ENCODE measurements at places on chromosomes 5 and 9.
A peak's percentile ranks its signal among the peaks of the same experiment; 100 is the strongest.

DNA sequence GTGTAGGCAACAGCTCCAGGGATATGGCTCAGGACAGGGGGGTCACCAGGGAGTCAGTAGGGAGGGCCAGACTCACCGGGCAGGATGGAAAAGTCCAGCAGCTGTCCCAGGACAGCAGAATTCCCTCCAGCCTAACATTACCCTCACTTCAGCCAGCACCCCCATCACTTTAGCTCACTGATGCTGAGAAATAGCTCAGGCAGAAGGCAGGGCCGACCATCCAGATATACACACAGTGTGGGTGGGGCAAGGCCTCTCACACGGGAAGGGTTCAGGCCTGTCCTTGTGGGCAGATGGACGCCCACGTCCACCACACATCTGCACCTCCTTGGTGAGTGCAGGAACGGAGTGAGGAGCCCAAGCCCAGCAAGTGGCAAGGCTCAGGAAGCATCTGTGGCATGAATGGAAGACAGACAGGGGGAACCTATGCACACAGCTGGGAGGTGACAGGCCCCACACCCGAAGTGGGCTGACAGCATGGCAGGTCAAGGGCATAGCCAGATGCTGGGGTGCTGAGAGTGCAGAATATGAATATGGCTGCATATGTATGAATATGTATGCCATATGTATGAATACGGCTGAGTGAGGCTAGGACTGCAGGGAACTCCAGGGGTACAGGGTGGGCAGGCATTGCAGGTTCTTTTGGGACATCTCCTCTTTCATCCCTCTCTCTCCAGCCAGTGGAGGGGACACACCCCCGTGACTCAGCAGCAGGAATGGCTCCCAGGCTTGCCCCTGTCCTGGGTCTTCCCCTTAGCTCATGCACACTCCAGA is 17.0 kb downstream of the BICD2 start:
- DNase-seq = no peak

- DNase-seq = no peak
Measured at GRCh38 chr5:128406803-128407202, 131.2 kb downstream of the FBN2 start.

GRCh38 chr9:134455934-134456755 is 129.9 kb downstream of the RXRA start:
- DNase-seq = peak; percentile 97

DNA sequence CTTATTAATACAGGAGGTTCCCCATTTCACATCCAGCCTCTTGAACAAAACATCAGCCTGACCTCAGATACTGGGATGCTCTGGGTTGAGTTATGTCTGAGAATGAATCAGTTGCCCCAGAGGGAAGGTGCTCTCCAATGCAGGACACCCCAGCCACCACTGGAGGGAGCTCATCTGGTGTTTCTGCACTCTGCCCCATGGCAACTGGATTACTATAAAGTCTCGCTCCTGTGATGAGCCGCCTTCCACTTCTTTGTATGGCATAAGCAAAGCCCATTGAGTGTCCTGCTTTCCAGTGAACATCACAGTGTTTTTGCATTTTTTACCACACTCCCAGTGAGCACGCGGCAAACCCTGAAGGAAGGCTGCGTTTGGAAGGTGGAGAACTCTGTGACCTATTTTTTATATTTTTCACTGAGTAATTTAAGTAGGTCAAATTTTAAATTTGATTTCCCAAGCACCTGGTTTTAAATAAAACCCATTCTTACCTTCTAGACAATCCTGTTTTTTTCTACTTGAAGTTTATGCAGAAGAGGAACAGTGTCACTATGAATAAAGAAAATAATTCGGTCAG is 176.9 kb upstream of the WWC1 start:
- DNase-seq = no peak

GRCh38 chr5:154467655-154468354 is 10.2 kb downstream of the HAND1 start:
- peak; percentile 87 for DNase-seq

GRCh38 chr5:145484158-145484557 is 351.0 kb downstream of the PRELID2 start:
- DNase-seq = no peak

DNA sequence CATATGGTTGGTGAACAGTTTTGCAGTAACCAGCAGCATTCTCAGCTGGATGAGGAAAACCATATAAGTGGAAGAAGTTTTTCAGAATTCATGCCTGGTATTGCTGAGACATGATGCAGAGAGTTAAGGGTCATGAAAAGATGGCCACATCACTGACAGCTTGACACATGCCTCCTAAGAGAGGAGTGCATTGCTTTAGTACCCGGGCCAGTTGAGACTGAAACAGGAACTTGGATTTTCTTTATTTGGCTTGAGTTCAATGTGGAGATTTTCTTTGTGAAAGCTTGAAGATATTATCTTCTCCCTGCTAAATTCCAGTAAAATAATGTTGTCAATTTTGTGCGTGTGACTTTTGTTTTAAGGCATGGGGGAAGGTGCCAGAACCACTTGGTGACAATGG is 35.8 kb downstream of the HACD4 start:
- no peak for DNase-seq

DNA sequence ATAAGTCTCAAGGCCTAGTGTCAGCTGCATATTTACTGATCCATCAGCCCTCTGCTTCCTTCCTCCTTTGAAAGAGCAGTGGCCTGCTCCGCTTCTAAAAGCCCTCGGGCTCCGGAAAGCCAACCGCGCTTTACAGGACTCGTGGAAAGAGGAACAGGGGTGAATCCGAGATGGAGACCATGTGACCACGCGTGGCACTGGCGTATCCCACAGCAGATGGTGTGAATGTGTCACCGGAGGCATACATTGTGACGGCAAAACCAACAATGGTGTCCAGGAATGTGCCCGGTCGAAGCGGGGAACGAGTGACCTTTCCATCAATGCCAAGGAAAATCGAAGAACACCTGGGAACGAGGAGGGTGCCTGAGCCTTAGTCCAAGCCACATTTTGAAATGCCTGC is 484.6 kb downstream of the SPATA31A7 start:
- no peak for DNase-seq

DNA sequence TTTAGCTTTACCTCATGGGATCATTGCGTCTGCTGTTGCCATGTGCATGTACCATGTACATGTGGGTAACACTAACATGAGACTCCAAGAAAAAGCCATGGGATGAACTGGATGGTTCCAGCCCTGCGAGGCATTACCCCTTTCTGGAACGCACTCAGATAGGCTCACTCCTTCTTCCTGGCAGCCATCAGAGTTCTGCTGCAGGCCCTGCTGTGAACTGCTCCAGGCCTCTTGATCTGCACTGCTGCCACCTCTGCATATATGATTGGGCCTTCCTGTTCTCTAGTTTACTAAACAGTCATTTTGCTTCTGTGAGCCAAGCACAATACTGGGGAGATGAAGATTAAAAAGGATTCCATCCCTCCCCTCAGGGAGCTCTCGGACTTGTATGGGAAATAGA is 220.5 kb downstream of the CD180 start:
- no peak for DNase-seq

DNA sequence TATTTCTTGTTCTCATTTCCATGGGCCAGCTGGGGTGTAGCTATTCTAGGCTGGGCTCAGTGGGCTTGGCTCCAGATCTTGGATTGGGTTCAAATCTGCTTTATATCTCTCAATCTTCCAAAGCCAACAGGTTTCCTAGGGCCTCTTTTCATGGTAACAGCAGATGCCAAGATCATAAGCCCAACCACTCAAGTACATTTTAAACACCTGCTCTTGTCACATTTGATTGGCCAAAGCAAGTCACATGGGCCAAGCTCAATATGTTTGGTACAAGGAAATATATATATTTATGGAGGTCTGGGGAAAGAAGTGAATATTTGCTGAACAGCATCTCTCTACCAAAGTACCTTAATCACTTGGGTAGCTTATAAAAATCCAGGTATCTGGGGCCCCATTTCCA is 49.5 kb downstream of the MRRF start:
- DNase-seq = peak; percentile 57

GRCh38 chr9:133715866-133716563 is 22.1 kb downstream of the SARDH start:
- DNase-seq = peak; percentile 63

DNA sequence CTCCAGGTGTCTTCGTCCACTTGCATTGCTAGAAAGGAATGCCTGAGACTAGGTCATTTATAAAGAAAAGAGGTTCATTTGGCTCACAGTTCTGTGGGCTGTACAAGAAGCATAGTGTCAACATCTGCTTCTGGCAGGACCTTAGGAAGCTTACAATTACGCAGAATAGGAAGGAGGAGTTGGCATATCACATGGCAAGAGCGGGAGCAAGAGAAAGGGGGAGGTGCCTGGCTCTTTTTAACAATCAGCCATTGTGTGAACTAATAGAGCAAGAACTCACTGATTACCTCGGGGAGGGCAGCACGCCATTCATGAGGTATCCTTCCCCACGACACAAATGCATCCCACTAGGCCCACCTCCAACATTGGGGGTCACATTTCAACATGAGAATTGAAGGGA is 134.4 kb upstream of the EFNA5 start:
- DNase-seq = peak; percentile 33

DNA sequence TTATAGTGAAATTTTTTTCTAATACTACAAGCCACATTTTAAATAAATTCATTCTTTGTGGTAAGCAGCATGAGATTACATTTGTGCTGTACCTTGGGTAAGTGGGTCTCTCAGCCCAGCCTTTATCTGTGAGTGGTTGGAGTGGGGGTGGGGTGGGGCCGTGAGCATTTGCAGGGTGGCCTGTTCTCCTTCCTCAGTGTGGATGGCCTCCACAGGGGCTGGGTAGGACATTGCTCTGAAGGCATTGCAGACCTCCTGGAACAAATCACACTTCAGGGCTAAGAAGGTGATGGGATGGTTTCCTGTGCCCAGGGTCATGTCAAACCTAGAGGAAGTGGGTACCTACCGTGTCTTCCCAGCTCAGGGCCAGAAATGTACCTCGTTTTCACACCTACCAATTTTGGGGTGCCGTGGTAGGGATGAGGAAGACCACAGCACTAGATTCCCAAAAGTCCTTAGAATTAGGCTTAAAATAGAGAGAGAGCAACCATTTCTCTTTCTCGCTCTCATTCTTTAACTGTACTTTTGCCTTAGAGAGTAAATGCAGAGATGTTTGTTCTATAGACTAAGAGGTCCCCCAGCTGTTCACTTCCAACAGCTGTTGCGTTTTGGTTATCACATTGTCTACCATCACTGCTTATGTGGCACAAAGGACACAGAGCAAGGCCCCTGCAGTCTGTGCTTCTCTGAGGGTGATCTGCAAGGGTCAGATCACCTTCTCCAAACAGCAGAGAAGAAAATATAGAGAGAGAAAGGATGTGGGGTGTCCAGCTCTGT is 83.4 kb upstream of the CTSL start:
- DNase-seq = peak; percentile 82

GRCh38 chr9:109250311-109250741 is 70.5 kb downstream of the EPB41L4B start:
- DNase-seq = no peak

DNA sequence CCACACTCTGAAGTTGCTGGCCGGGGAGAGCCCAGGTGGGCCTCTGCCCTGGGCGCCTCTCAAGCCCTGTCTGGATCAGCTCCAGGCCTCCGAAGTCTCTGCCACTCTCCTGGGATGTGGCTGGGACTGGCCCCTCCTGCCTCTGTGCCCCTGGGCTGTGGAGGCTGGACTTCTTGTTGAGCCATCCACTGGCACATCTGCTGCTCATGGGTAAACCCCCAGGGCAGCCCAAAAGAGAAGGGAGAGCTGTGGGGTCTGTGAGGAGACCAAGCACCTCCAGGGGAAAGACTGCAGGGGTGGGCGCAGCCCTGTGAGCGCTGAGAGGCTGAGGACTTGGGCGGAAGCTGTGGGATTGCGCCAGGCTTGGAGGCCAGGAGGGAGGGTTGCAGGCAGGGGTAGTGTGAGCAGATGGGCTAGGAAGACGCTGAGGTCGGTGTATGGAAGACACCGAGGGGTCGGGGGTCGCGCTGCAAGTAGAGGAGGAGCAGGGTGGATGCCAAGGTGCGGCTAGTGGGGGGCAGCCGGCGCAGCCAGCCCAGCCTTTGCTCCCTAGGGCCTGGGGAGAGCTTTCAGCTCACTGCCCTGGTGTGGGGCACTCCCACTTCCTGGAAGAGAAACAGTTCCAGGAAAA is 118.1 kb downstream of the WNK2 start:
- no peak for DNase-seq

GRCh38 chr9:76817489-76817888 is 53.3 kb downstream of the PCA3 start:
- DNase-seq = no peak

DNA sequence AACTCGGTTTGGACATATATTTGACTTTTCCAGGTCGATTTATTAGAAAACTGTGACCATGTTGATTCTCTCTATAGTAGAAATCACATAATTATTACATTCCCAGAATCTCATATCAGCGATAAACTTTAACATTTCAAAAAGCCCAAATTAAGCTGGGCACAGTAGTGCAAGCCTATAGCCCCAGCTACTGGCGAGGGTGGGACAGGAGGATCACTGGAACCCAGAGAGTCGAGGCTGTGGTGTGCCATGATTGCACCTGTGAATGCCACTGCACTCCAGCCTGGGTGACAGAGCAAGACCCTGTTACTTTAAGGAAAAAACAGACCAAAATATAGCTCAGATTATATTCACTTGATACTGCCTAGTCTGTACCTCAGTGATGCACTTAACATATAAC is 128.9 kb downstream of the CPLANE1 start:
- no peak for DNase-seq

DNA sequence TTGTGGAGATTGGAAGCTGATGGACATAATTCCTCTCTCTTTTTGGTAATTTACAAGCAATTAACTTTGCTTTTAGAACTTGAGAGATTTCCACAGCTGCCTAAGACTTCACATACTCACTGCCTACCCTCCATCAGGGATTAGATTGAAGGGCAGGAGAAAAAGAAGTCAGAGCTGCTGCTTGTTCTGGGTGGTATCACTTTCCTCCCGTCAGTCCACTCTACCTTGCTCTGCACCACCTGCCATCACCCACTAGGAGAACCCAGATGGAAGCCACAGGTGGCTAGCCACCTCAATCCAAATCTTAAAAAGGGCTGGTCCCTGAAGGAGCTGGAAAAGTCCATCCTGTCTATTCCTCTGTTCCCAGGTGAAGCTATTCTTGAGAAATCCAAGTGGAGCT is 10.5 kb downstream of the IRF1 start:
- no peak for DNase-seq

DNA sequence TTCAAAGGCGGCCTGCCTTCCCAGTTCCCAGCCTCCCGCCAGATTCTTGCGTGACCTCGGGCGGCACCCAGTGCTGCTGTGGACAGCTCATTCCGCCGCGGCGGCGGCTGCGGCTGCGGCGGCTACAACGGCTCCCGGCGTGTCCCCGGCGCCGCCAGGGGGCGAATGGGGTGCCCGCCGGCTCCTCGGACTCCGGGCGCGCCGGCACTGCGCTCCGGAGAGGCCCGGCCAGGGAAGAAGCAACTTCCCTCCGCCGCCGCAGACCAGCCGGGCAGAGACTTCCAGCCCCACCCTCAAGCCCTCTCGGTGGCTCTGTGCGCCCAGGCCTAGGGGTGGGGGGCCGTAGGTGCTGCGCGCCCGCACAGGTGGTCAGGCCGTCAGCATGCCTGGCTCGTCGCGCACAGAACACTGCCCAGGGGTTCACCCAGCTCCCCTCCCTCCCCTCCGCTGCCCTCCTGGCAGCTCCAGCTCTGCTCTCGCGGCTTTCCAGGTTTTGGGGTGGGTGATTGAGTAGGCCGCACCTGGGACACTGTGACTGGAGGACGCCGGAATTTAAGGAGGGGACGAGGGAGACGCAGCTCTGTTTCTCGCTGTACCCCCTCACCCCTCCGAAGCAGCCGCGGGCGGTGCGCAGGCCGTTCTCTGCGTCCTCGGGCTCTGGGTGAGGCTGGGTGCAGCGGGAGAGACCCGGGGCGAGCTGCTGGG is 20.2 kb downstream of the IGIP start:
- peak; percentile 76 for DNase-seq
